Esophagus mucosa (tissue), 1 donor: ENCODE measurements at places on chromosomes 16 and 17. TPM values are rescaled to one million over a fixed set of nuclear protein-coding genes. Genes with fewer than 3 reads are reported as not detected.

The ADAD2 gene
- 1.1 TPM for total RNA-seq

The METRN gene
- 9.6 TPM for total RNA-seq

The LHX1 gene
- not detected for total RNA-seq

The CEP295NL gene
- total RNA-seq: 1.7 TPM

The CHAD gene
- total RNA-seq: not detected

The GPR179 gene
- total RNA-seq: not detected

The TPSB2 gene
- 4.5 TPM for total RNA-seq

The DHRS7B gene
- 7.5 TPM for total RNA-seq

The UBTF gene
- total RNA-seq: 60.7 TPM

The PMFBP1 gene
- total RNA-seq: 2.0 TPM

The GRAP gene
- 1.00 TPM for total RNA-seq

GRCh38 chr16:89054261-89054661, 39.4 kb upstream of the ACSF3 start:
- no peak for ATAC-seq

- ATAC-seq: peak; percentile 41
Measured at GRCh38 chr16:57475711-57476339, 10.5 kb downstream of the DOK4 start.

GRCh38 chr16:85151603-85152413, 39.5 kb upstream of the CIBAR2 start:
- ATAC-seq: peak; percentile 64

DNA sequence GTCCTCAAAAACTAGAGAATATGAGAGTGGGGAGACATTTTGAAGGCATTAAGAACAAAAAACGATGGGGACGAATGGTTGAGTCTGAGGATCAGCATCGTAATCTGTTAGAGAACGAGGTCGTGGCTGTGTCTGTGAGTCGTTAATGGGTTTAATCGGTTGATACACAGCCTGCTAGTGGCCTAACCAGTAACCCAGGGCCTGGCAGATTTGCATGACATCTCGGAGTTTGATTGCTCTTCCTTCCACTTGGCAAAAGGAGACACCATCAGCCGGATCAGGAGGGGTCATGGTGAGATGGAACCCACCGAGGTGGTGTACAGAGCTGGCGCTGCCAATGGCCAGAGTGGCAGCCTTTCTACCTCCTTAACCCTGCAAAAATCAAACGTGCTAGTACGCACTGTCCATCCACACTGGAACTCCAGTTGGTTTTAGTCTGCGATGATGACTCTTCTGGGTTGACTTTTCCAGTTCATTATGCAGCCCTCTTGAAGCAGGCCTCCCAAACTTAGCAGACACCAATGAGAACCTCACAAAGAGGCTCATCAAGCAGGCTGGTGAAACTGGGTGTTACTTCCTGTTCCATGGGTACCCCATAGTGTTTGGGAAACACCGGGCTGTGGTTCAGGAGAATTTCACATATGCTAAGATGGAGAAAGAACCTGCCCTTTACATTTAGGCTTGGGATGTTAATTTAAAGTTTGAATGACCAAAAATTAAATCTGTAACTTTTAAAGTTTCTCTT, 4.1 kb downstream of the HS3ST3B1 start:
- ATAC-seq: no peak

DNA sequence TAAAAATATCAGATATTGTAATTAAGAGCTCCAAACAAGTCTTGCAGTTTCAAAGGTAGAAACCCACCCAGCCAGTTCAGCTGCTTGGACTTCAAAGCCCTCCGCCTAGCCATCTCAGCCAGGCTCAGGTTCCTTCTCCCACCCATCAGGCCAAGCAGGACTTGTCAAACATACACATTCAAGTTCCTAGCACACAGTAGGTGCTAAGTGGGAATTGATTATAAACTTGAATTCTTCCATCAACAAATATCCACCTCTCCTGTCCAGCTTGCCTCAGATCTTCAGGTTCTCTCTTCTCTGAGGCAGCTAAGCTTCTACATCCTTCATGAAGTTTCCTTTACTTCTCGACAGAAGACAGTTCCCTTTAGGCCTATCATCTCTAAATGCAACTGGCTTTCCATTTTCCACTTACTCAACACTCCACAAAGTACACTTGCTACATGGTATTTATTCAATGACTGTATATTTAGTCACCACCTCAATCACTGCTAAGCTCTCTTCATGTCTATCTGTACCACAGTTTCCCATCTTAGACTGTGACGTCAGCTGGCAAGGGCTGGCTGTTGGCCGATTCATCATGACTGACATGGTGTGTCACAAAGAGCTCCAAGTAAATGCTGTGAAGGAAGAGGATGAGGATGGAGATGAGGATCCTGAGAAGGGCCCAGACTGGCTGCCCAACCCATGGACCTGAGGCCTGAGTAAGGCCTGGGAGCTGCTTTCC, 13.3 kb upstream of the COG7 start:
- ATAC-seq: peak; percentile 94

DNA sequence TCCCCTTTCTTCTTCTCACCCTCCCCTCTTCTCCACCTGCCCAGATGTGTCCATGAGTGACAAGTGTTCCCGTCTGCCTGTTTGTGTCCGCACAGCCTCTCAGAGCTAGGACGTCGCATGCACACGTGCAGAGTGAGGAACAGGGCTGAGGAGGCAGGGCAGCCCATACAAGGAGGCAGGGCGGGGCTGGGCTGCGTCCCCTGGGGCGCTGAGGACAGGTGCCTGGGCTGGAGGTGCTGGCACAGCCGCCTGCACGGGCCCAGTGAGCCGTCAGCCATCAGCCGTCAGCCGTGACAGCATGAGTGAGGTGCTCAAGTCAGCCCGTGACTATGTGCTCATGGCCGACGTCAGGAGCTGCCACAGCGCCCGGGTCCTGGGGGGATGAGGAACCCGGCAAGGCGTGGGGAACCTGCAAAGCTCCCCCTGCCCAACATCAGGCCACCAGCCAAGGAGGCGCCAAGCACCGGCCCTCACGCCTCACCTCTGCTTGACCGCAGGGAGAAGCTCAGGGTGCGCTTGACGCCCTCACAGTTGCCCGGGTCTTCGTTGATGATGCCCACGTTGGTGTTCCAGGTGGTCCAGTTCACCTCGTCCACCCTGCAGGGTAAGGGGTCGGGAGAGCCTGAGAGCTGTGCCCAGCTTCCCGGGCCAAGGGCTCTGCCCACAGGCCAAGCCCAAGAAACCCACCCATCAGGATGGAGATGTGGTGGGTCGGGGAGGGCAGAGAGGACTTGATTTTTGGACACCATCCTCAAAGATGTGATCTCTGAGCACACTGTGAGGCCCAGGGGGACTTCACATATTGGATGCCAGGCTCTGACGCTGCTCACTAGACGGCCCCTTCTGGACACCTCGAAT, 13.7 kb upstream of the TRPV3 start:
- ATAC-seq: peak; percentile 36

- ATAC-seq: no peak
Measured at GRCh38 chr16:88534638-88535190, 35.5 kb upstream of the ZC3H18 start.

DNA sequence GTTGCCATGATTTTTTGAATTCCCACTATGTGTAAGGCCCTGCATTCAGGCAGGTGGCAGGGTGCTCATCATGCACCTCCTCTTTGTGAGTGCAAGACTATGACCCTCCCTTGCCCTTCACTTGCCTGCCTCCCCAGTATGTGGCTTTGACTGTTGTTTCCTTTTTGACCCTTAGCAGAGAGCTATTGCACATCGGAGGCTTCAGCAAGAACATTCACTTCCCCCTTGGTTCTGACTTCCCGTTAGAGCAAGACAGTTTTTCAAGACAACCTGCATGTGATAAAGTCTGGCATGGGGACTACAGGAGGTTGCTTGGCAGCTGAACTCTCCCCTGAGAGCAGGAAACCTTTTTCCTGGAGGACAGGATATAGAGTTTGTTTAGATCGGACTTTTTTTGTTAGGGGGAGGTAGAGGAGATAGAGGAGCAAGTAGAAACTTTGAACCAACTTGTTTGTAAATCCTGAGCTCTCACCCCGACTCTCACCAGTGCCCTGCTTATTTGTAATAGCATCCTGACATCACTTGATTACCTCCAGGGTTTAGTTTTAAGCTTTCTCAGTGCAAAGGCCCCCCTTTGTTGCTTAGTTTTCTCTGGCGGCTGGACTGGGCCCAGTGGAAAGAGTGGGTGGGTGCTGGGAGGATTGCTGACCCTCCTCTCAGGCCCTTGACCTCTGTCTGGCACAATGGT, 34.3 kb downstream of the LIMD2 start:
- ATAC-seq: peak; percentile 54

DNA sequence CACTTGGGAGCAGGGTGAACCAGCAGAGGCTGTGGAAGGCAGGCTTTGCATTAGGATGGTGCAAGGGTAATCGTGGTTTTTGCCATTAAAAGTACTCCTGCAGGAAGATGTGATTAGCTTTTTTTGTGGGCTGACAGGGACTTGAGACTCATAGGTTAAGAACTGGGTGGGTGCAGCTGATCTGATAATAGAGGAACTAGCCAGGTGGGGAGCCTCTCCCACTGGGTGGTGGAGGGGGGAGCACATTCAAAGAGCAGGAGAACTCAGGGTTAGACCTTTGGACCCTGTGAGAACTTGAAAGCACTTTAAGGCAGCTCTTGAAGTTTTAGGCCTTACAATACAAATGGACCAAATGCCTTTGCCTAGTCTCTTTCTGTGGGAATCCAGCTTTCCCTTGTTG, 32.4 kb downstream of the CCL4 start:
- no peak for ATAC-seq

DNA sequence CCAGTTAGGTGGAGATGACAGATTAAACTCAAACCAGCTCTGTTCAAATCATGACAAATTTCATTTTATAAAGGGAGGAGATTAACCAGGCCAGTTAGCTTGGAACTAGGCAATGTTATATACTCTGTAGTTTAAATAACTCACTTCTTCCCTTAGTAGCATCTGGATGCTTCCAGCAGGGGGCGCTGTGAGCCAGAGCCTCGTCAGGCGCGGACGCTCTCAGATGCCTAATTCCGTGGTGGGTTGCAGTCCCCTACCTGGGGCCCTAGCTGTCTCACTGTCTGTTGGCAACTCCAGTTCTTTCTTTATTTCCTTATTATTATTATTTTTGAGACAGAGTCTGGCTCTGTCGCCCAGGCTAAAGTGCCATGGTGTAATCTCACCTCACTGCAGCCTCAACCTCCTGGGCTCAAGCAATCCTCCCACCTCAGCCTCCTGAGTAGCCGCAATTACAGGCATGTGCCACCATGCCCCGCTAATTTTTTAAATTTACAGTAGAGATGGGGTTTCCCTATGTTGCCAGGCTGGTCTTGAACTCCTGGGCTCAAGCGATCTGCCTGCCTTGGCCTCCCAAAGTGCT, 17.3 kb upstream of the WFDC1 start:
- ATAC-seq: peak; percentile 73

DNA sequence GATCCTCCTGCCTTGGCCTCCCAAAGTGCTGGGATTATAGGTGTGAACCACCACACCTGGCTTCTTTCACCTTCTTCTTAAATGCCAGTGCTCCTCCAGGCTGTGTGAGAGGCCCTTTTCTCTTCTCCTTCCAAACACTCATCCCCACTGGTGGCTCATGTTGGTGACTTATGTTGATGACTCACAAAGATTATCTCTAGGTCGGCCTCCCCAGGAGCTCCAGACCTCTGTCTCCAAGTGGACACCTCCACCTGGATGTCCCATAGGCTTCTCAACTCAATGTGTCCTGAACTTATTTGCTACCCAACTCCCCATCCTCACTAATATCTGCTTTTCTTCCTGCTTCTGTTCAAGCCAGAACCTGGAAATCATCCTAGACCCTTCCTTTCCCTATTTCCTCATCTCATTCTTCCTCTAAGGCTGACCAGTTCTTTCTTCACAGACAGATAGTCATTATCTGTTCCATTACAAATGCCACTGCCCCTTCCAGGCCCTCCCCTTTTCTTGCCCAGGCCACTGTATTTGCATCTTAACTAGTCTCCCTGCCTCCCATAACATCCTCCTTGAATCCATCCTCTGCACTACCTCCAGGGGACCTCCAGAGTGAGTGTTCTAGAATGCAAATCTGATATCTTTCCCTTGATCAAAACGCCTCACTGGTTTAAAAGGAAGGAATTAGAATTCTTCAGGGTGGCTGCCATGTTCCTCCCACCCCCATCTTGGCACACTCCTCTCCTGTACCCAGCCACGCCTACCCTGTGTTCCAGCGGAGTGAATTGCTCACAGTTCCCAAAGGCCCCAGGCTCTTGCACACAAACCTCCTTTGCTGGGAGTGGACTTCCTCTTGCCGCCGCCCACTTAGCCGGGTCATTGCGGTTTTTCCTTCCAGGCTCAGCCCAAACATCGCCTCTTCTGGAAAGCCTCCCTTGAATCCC, 34.8 kb upstream of the FBXO47 start:
- peak; percentile 95 for ATAC-seq

DNA sequence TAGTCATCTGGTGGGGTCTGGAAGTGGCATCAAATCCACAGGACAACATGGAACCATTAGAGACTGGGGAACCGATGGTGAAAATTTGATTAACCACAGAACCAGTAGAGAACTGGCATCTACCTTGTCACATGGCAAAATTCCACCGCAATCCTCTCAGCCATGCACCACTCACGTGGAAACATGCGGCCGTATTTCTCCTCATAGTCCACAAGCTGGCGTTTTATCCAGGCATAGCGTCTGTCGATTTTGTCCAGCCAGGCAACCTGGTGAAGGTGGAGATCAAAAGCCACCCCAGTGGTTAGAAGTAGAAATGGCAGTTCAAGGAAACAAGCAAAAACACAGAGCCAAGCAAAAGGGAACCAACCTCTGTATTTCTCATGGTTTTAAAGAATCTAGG, 87.6 kb downstream of the VPS53 start:
- no peak for ATAC-seq

DNA sequence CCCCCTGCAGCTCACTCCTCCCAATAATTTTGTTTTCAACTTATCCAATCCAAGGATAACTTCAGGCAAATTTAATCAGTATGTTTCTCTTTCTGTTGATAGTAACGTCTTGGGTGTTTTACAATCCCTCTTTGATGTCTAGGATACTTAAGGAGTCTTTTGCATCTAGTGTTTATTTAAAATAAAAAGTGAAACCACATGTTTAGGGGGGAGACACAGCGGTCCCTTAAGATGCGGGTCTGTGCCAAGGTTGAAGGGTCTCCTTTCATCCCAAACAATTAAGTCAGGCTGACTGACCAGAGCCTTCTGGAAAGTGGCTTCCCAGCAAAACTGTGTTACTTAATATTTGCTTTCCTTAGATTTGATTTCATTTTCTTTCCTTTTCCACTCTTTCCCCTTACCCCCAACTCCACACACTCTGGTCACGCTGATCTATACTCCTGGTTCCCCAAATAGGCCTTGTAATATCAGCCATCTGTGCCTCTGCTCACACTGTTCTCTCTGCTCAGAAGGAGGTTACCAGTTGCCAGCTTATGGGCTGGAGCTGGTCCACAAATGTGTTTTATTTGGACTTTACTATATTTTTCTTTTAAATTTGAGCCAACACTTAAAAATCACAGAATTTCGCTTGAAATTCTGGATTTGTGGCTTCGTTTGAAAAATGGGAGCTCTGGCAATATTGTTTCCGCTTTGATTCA, 11.2 kb downstream of the ANKS4B start:
- ATAC-seq: no peak

DNA sequence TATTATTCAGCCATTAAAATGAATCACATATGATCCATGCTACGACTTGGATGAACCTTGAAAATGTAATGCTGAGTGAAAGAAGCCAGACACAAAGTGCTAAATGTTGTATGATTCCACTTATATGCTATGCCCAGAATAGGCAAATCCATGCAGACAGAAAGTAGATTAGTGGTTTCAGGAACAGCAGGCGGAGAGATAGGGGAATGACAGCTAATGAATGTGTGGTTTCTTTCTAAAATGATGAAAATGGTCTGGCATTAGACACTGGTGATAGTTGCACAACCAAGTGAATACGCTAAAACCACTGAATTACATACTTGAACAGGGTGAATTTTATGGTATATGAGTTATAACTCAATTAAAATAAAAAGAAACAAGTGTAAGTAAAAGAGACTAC, 121.8 kb upstream of the NOG start:
- ATAC-seq: no peak
